ENCODE measurements at places on chromosomes 2 and 18. TPM values are rescaled to one million over a fixed set of nuclear protein-coding genes. Genes with fewer than 3 reads are reported as not detected.

DNA sequence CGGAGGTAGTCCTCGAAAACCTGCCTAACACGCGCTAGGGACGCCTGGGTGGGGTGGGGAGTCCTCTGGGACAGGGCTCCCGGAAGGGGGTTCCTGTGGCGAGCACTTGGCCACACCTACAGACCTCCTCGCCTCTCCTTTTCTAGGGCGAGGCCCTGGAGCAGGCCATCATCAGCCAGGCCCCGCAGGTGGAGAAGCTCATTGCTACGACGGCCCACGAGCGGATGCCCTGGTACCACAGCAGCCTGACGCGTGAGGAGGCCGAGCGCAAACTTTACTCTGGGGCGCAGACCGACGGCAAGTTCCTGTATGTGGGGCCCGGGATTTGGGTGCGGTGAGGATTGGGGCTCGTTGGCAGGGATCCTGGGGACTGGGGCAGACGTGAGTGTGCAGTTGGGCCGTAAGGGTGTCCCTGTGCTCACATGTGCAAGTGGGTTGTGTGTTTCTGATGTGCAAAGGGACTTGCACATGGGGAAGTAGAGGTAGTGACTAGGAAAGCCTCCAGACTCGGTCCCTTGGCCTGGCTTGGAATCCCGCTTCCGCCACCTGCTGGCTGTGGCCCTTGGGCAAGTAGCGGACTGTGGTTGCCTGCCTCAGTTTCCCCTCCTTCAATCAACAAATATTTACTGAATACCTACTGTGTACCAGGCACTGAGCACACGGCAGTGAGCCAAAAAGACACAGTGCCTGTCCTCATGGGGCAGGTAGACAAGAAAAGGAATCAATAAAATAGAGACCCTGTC is 11.7 kb downstream of the ZAP70 start:
- H3K4me1 ChIP-seq, result peaks cover 25% of the 10 kb centered on the region
- H3K4me3 ChIP-seq, result no peak overlapping the region
- H3K27me3 ChIP-seq, result no peaks in the 10 kb centered on the region
- DNase-seq, result no peak
- no peaks in the 10 kb centered on the region for H3K36me3 ChIP-seq

GRCh38 chr2:201070948-201071478 is 458 bp downstream of the HYCC2 start:
- peaks cover 24% of the 10 kb centered on the region for H3K4me1 ChIP-seq
- DNase-seq, result peak; percentile 11
- H3K27me3 ChIP-seq, result no peaks in the 10 kb centered on the region

DNA sequence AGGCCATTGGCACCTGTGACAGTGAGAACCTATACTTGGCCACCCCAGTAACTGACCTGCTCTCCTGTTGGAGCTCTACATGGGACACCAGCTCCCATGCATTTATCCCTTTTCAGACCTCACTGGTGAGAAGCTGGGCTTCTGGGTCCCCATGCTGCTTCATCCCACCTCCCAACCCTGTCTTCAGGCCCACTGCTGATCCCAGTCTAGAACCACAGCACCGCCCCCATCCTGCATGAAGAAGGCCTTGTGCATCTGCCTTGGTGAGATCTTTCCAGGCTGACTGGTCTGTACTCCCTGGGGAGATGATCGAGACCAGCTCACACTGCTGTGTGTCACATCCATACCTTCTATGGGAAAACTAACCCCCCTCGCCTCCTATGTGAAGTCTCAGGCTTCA is 22.7 kb downstream of the TTC32 start:
- H3K4me1 ChIP-seq, result no peaks in the 10 kb centered on the region
- no peak overlapping the region for H3K4me3 ChIP-seq
- H3K27me3 ChIP-seq, result no peaks in the 10 kb centered on the region
- no peaks in the 10 kb centered on the region for H3K36me3 ChIP-seq

DNA sequence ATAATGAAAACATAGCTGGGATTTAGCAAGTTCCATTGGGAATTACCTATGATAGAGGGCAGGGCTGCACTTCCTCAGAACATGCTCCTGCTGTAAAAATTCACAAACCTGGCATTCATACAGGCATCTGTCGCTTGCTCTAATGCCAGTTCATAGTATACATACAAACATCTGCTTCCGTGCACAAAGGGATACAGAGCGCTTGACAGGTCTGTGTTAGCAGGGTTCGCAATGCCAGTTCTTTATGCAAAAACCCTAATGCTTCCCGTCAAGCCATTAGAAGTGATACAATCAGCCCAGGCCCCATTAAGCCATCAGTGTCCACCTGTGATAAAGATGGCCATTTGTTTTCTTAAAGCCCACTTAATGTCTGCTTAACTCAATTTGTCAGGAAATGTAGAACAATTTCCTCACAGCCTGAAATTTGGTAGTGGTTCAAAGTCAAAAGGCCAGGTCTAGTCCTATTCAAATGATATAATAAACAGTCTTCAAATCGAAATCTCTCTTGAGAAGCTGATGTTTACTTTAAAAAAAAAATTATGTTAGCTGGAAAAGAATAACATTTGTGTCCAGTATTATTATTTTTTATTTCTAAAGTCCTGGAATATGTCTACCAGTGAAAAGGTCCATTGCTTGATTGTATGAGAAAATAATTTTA is 556.3 kb downstream of the ARHGAP15 start:
- H3K27ac ChIP-seq, result no peak overlapping the region
- H3K36me3 ChIP-seq, result no peaks in the 10 kb centered on the region
- peaks cover 26% of the 10 kb centered on the region for H3K4me1 ChIP-seq
- DNase-seq, result no peak

The ZC3H8 gene
- total RNA-seq, result 23.7 TPM

The TEX261 gene
- total RNA-seq, result 35.4 TPM

The NR4A2 gene
- total RNA-seq, result 7.9 TPM
